ENCODE measurements at places on chromosomes 1 and 21.

DNA sequence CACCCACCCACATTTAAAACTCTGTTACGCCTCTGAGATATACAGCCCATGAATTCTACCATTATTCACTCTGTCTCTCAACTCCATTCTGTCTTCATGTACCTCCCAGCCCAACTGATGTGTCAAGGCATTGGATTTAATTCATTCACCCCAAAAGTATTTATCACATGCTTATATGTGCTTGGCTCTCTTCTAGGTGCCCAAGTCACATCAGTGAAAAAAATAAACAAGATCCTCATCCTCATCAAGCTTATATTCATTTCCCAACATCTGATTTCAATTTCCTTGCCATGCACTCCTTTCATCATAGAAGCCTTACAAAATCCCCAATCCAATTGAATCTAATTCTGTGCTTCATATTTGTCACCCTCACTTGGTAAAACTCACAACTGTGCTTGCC is 967.6 kb downstream of the LTN1 start:
- DNase-seq = no peak

GRCh38 chr1:114116086-114116485 is 37.6 kb downstream of the SYT6 start:
- DNase-seq = no peak

- DNase-seq = no peak
Measured at GRCh38 chr1:198467907-198468306, 72.6 kb downstream of the ATP6V1G3 start.

- no peak for DNase-seq
Measured at GRCh38 chr1:163195728-163196448, 6.8 kb downstream of the RGS5 start.

DNA sequence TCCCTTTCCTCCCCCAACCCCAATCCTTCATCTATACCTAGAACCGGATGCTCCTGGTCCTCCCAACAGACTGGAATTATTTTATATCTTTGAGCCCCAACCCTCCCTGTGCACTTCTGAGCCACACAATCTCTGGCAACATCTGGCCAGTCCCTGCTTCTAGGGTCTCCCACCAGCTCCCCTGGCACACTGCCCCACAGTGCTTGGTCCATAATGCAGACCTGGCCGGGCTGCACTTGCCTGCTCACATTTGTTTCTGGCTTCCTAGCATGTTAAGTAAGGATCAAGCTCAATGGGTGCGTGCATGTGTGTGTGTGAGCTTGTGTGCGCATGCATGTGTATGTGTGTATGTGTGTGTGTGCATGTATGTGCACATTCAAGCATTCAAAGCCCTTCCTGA is 8.8 kb downstream of the TRIM62 start:
- no peak for DNase-seq

GRCh38 chr1:41830726-41831125 is 88.0 kb downstream of the HIVEP3 start:
- no peak for DNase-seq

- peak; percentile 6 for DNase-seq
Measured at GRCh38 chr1:237133921-237134320, 91.9 kb downstream of the RYR2 start.

DNA sequence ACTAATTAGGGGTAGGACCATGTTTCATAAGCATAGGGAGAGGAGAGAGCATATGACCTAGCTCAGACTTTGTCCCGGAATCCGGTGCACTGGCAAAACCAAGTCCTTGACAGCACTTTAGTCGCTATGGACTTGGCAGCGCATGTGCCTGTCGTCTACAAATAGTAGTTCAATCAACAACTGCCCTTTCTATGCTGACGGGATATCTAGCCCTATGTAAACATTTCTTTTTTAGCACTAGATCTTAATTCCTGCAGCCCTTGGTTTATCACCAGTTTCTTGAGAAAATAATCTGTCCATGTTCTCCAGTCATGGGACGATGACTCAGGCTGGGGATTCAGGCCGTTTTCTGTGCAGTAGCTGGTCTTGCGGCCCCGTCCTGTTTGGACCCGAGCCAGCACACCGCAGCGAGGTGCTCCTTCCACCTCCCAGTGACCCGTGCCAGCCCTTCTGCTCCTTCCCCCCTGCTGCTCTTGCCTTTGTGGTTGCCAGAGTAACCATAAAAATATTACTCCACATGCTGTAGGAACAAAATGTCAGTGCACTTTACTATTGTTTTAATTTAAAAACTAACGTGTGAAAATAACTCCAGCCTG is 8.6 kb upstream of the MT1HL1 start:
- DNase-seq = peak; percentile 14

GRCh38 chr1:41280202-41281032 is 38.3 kb upstream of the SCMH1 start:
- no peak for DNase-seq
